ENCODE measurements at places on chromosomes 11 and 22. TPM values are rescaled to one million over a fixed set of nuclear protein-coding genes. Genes with fewer than 3 reads are reported as not detected.
A peak's percentile ranks its signal among the peaks of the same experiment; 100 is the strongest.

- DNase-seq = no peak
Observed at GRCh38 chr22:23213581-23214334, 33.4 kb downstream of the BCR start.

- no peak for DNase-seq
Observed at GRCh38 chr11:27406498-27407354, 43.7 kb upstream of the CCDC34 start.

- peak; percentile 69 for DNase-seq
Observed at GRCh38 chr11:120272303-120272702, 32.4 kb downstream of the POU2F3 start.

The LMNTD2 gene
- 0.28 TPM for total RNA-seq

DNA sequence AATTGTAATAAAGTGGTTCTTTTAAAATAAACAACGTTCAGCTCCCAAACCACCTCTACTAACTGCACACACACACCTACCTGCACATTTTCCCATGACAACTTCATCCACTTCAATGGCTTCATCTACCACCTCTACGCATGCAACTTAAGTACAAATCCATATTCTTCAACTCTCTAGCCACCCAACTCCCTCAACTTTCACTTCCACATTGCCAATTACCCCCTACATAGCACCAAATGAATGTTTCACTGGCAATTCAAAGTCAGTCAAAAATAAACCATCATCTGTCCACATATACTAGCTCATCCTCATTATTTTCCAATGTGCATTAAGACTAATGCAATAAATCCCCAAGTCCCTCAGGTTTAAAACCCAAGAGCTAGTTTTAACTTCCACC lies 50.7 kb upstream of the ARHGAP32 start:
- DNase-seq = no peak

DNA sequence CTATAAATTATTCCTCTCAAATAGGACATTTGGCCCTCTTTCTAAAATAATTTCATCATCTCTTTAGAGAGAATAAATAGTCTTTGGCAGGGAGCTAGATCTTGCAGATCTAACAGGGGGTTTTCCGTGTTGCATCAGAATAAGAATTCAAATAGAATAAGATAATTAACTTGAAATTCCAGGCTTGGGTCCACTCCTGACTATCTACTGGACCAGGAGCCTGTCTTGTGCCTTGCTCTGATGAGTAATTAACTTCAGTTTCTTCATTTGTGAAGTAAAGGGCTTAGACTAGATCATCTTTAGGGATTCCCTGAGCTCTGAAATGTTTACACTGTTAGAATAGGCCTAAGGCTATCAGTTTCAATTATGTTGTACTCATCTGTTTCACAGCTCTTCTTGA lies 23.5 kb upstream of the TMEM123 start:
- DNase-seq = peak; percentile 68

The SORL1 gene
- 1.9 TPM for total RNA-seq

DNA sequence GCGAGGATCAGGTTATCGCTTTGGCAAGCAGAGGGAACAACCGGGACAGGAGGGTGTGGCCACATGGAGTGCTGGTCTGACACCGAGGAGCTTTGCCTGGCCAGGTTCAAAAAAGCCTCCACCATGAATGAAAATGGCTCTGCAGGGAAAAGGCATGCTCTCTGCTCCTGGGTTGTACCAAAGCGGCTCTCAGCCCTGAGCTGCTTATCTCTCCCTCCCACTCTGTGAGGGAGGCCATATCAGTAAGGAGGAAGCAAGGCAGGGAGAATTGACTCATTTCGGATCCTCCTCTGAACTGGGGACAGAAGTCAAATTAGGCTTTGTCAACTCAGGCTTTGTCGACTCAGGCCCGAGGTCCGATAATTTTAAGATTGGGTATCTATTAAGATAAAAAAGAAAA lies 82.9 kb upstream of the CRTAM start:
- no peak for DNase-seq

The CACNA1I gene
- total RNA-seq = under 0.01 TPM

- DNase-seq = no peak
Observed at GRCh38 chr11:2302896-2303626, 1.2 kb downstream of the TSPAN32 start.

- peak; percentile 49 for DNase-seq
Observed at GRCh38 chr22:44289414-44290171, 23.2 kb downstream of the SHISAL1 start.

The OR8H3 gene
- not detected for total RNA-seq

The ISX gene
- total RNA-seq = not detected

GRCh38 chr11:128507936-128508335 lies 79.4 kb downstream of the ETS1 start:
- no peak for DNase-seq

The MS4A3 gene
- not detected for total RNA-seq

GRCh38 chr11:12150831-12151382 lies 40.5 kb downstream of the MICAL2 start:
- peak; percentile 93 for DNase-seq

DNA sequence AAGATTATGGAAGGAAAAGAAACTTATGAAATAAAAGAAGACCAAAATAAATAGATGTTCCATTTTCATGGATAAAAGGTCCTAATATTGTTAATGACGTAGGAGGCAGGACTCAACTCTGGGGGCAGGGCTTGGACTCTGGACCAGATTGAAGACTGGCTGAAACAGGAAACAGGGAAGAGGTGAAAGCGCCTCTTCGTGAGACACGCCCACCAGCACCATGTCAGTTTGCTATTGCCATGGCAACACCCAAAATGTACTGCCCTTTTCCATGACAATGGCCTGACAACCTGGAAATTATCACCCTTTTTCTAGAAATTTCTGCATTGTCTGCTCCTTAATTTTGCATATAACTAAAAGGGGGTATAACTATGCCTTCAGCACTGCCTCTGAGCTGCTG lies 1522.2 kb downstream of the TBC1D22A start:
- no peak for DNase-seq

DNA sequence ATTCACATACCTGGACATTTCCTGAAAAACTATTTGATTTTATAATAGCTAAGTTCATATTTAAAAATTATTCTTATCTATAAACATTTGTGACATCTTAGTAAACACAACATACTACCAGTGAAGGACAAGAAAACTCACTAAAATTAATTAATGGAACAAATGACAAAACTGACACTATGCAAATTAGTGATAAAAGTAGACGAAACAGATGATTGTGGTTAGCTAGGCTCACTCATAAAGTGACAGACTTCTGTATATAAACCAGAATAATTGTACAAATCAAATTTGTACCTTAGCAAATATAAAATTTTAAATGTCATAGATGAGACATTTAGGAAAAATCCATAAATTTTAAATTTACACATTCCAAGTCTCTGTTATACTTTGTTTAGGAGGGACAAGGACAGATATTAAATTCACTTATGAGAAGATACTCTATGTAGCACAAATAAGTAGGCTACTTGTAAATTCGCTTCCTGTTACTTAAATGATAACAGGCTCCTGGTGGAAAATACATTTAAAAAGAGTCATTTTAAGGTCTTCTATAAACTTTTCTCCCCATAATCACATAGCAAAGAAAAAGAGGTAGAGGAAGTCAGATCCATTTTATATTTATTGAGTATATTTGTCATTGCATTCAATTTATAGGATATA lies 81.2 kb downstream of the KIF18A start:
- no peak for DNase-seq

The SSRP1 gene
- total RNA-seq = 146 TPM

- no peak for DNase-seq
Observed at GRCh38 chr11:44309478-44310205, at the start of gene ALX4. Gene ALX4 (minus strand): TSS chr11:44310139. CDS start chr11:44310062, 77 bp downstream.

The CSKMT gene
- 6.4 TPM for total RNA-seq

DNA sequence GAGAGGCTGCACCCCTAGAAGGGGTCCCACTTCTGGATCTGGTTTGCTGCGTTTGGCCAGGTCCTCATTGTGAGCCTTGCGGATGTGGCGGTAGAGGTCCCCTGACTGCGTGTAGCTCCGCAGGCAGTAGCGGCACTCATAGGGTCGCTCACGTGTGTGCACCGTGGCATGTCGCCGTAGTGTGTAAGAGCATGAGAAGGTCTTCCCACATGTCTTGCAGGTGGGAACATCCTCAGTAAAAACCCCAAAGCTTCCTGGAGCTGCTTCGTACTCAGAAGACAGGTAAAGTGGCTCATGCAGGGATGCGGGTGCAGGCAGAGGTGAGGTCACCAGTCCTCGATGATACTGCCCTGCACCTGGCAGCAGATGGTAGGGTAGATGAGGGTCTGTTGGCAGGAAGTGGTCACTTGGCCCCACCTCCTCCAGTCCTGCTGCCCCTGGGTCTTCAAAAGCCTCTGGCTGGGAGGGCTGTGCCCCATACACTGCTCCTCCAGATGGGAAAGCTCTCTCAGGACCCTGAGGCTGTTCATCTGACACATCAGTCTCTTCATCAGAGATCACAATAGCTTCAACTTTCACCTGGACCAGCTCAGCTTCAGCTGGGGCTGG lies 1.7 kb downstream of the ZBTB3 start:
- DNase-seq = no peak

Data from IMR-90 (cell line).